ENCODE measurements at places on chromosomes 7 and 10. TPM values are rescaled to one million over a fixed set of nuclear protein-coding genes. Genes with fewer than 3 reads are reported as not detected.

- H3K36me3 ChIP-seq = no peaks in the 10 kb centered on the region
- no peaks in the 10 kb centered on the region for H3K27me3 ChIP-seq
- H3K27ac ChIP-seq = no peak overlapping the region
Measured at GRCh38 chr7:82745117-82745516, 301.5 kb upstream of the CACNA2D1 start.

- H3K27ac ChIP-seq = no peak overlapping the region
- H3K4me1 ChIP-seq = no peaks in the 10 kb centered on the region
- DNase-seq = no peak
- H3K27me3 ChIP-seq = no peaks in the 10 kb centered on the region
Measured at GRCh38 chr7:128744366-128744905, 5.3 kb downstream of the CALU start.

- no peak overlapping the region for H3K27ac ChIP-seq
- no peaks in the 10 kb centered on the region for H3K27me3 ChIP-seq
- no peak overlapping the region for H3K4me3 ChIP-seq
- H3K36me3 ChIP-seq = no peaks in the 10 kb centered on the region
Measured at GRCh38 chr7:92881091-92881485, 44.7 kb upstream of the CDK6 start.

- no peak overlapping the region for H3K4me3 ChIP-seq
- H3K27ac ChIP-seq = no peak overlapping the region
- H3K36me3 ChIP-seq = no peaks in the 10 kb centered on the region
- peak; percentile 33 for DNase-seq
Measured at GRCh38 chr10:132199854-132200311, 13.1 kb downstream of the DPYSL4 start.

- no peaks in the 10 kb centered on the region for H3K27me3 ChIP-seq
- DNase-seq = no peak
- no peak overlapping the region for H3K4me3 ChIP-seq
Measured at GRCh38 chr10:35306852-35307251, 29.5 kb upstream of the CCNY start.

FAM237B gene
- not detected for total RNA-seq
